ENCODE measurements at places on chromosomes 2 and 18.
A peak's percentile ranks its signal among the peaks of the same experiment; 100 is the strongest.

DNA sequence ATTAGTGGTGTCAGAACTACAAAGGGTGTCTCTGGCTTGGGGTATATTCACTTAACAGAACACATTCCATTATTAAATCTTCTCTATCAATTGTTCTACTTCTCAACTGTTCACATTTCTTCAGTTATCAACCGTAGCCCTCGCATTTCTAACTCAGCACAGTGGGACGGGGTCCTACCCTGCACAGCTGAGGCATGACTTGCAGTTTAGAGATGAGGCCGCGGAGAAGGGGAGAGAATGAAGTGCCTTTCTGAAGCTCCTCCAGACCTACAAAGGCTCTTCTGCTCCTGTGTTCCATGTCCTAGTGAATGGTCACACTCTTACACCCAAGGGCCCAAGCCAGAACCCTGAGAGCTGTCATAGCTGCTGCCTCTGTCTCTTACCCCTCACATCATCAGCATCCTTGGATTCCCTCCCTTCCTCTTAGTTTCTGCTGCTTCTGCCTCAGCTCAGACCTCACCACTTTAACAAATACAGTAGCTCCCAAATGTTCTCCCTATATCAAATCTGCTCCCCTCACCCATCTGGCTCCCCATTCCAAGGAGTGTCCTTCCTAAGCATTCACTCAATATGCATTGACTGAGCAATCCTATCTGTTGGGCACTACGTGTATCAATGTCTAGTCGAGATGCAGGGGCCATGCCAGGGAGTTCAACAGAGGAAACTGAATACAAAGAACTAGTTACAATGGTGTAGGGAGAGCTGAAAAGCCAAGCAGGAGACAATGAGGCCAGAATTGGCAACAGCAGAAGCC is 34.3 kb upstream of the MRPL19 start:
- no peak for DNase-seq

- DNase-seq = no peak
Measured at GRCh38 chr2:10325278-10326145, 22.8 kb downstream of the HPCAL1 start.

- no peak for DNase-seq
Measured at GRCh38 chr2:23286031-23286757, 98.8 kb upstream of the KLHL29 start.

GRCh38 chr2:152078662-152079061 is 20.2 kb downstream of the CACNB4 start:
- no peak for DNase-seq

GRCh38 chr2:186199029-186199428 is 287.0 kb upstream of the ZC3H15 start:
- no peak for DNase-seq

GRCh38 chr2:232839411-232840079 is 30.5 kb upstream of the SNORC start:
- no peak for DNase-seq

GRCh38 chr2:60555783-60556139 is 2.3 kb upstream of the BCL11A start:
- no peak for DNase-seq

- no peak for DNase-seq
Measured at GRCh38 chr2:172087780-172088244, 2.5 kb downstream of the DLX1 start.

DNA sequence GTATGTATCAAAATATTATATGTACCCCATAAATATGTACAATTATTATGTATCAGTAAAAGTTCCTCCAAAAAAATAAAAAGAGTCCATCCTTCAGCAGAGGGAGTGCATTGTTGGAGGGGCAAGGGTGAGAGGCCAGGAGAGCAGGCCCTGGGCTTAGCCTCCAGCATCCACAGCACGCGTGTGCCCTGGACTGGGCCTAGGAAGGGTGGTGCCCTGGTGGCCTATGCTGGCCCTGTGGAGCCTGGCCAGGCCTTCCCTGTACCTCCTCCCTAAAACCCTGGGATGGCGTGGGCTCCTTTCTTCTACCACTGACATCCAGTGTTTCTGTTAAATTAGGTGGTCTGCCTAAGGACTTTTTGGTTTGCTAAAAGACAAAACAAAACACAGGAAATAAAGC is 93.4 kb downstream of the SH3RF3 start:
- no peak for DNase-seq

DNA sequence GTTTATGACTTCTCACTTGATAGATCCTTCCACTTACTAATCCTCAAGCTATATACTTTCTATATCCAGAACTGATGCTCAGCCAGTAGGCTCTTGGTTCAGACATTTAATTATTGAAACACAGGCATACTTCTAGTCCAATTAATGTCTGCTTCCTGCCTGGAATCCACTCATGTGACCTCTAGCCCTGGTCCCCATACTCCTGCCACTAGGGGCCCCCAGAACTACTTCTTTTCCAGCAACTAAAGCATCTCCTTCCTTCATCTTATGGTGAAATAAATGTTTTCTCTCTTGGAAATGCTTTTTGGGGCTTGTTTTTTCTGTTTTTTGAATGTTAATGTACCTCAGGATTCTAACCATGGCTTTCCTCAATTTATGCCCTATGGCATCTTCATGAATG is 527.6 kb downstream of the SATB2 start:
- no peak for DNase-seq

DNA sequence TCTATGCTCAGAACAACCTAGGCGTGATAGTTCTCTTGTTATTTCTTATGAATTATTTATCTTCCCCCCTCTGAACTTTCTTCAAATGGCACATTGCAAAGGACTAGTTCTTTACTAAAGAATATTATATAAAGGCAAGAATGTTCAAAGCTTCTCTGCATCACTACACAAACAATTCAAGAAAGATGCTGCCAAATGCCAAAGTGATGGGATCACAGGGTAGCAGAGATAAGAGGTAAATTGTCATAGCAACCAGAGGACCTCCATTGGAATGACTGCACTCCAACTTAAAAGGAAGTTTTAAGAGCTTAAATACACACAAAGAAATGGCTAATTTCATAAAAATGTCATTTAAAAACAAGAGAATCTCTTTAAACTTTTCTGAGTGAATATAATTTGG is 72.8 kb downstream of the AQP4 start:
- peak; percentile 49 for DNase-seq

GRCh38 chr2:130913891-130914290 is 77.2 kb downstream of the ARHGEF4 start:
- no peak for DNase-seq

- peak; percentile 84 for DNase-seq
Measured at GRCh38 chr2:226802573-226802972, 3.0 kb upstream of the IRS1 start.
